ENCODE measurements at places on chromosomes 3 and 15. TPM values are rescaled to one million over a fixed set of nuclear protein-coding genes. Genes with fewer than 3 reads are reported as not detected.

DNA sequence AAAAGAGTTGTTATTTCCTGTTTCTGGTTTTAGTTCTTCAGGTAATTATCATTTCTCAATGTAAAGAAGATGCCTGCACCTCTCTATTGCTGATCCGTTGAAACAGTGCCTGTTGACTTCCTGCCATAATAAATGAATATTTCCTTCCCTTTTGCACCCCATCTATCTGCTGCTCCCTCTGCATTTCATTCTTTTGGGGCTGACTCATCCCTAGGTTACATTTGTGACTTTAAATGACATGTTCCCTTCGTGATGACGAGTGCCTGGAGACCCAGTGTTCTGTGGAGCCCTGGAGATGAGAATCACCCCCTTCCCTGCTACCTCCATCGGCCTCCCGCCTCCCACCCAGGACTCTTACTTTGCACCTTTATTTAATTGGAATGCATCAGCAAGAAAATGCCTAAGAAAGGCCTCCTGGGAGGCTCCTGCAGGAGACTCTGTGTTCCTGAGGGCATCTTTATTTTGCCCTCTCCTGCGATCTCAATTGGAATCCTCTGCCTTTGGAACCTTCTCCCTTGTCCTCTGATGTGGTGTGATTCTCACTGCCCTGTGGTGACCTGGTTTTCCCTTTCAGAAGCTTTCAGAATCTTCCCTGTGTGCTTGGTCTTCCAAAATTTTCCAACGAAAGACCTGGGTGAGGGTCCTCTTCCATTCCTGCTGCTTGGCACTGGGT, 13.7 kb downstream of the LRRK1 start:
- no peak for DNase-seq

Gene KLHDC8B
- total RNA-seq = 27.3 TPM

GRCh38 chr15:78396186-78396814, 41.7 kb upstream of the IREB2 start:
- DNase-seq = no peak

DNA sequence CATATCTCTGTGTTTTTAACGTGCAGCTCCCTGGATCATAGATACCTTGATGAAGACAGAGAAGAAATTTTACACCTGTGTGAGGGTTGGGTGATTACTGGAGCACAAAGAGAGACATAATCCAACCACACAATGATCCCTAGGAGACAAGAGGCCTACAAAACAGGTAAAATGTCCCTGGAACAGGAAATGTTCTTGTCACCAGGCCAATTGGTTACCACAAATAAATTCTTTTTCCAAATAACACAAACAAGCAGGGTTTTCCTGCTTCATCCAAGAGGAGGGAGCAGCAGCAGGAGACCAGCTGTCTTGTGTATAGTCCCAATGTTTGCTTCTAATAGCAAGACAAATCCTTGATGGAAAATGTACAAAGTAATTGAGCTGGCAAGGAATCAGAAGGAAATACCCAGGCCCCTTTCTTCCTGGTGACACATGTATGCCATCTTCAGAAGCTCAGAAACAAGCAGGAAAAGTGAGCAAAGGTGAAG, 1.4 kb downstream of the MGLL start:
- no peak for DNase-seq

GRCh38 chr15:56963126-56963525, 44.7 kb downstream of the TCF12 start:
- DNase-seq = no peak

Gene CLDN16
- total RNA-seq = 0.37 TPM

GRCh38 chr15:40331026-40331425, 7.5 kb downstream of the INAFM2 start:
- DNase-seq = no peak

Gene CELSR3
- 0.79 TPM for total RNA-seq
